ENCODE measurements at places on chromosomes 3 and 15.

- no peak for DNase-seq
These were observed 36.3 kb upstream of the GOLGA8J start for GRCh38 chr15:30046430-30046829.

GRCh38 chr3:17076940-17077605, 192.3 kb downstream of the PLCL2 start:
- no peak for DNase-seq

- DNase-seq = no peak
These were observed 102.8 kb downstream of the SNRPN start for GRCh38 chr15:25057574-25057973.

DNA sequence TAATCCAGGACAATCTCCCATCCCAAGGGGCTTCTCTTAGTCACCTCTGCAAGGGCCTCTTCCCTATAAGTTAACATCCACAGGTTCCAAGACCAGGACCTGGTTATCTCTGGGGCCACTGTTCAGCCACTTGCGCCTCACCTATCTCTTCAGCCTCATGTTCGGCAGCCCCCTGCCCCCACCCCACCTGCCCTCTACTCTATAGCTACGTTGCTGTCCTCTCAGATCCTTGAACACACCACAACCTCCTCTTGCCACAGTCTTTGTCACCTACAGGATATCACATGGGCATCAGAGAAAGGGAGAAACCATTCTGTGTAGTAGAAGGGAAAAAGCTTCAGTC, 33.9 kb downstream of the SLC41A3 start:
- DNase-seq = no peak

GRCh38 chr15:99029341-99030144, 22.0 kb upstream of the PGPEP1L start:
- no peak for DNase-seq

DNA sequence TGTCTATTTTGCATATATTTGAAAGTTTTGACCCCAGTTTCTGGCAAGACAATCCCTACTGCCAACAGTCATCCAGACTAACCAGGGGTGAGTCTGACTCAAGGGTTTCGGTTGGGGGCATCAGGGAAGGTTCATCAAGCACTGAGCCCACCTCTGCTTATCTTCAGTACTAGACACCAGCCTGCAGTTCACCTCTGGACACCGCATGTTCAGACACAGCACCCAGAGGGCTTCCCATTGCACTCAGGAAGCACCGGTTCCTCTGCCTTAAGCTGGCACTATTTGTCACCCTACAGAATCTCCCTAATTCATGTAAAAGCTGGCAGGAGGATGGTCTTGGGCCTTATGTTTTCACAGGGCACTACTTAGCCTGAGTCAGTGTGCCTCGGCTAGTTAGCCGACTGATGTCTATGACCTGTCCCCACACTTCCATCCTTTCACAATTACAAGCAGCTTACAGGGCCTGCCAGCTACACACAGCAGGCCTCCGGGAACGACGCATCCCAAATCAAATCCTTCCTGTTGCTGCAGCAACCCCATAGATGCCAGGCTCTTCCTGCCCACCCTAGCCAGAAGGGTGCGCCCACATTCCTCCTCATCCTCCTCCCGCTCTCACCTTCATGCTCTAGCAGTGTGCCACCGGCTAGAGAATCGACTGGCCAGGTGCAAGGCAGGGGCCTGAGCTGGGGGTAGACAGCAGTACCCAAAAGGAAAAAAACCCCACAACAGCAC, 52.5 kb downstream of the SH3BP5 start:
- DNase-seq = no peak

All from CD4-positive, alpha-beta T cell treated with Interleukin-6 for 4 hours (primary cell).